Caudate nucleus (tissue), 63 donors: ENCODE measurements at places on chromosomes 12 and 14.
A peak's percentile ranks its signal among the peaks of the same experiment; 100 is the strongest.

DNA sequence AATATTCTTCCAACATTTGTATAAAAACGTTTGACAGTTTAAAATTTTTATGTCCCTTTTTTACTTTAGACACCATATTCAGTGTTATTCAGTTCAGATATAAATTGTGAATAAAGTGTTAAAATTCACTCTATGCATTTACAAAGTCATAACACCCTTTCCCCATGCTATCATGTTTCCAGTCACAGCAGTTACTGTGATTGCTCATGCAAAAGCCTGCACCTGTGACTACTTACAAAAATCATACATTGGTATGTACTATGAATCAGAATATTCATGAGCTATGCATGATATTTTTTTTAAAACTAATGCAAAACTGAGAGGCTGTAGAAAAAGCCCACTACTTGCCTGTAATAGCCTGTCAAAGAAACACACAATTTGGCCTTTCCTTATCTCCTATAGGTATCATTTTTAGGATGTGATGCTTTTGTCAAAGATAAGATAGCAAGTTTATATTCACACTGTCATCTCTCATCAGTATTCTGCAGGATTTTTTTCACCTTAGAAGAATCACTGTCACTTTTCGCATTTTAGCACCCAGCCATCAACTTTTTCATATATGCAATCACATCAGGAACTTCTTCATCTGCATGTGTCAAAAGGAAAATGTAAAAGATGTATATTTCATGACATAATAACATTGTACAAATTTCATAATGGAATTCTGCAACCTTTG is 443.2 kb downstream of the C12orf50 start:
- DNase-seq, result no peak

DNA sequence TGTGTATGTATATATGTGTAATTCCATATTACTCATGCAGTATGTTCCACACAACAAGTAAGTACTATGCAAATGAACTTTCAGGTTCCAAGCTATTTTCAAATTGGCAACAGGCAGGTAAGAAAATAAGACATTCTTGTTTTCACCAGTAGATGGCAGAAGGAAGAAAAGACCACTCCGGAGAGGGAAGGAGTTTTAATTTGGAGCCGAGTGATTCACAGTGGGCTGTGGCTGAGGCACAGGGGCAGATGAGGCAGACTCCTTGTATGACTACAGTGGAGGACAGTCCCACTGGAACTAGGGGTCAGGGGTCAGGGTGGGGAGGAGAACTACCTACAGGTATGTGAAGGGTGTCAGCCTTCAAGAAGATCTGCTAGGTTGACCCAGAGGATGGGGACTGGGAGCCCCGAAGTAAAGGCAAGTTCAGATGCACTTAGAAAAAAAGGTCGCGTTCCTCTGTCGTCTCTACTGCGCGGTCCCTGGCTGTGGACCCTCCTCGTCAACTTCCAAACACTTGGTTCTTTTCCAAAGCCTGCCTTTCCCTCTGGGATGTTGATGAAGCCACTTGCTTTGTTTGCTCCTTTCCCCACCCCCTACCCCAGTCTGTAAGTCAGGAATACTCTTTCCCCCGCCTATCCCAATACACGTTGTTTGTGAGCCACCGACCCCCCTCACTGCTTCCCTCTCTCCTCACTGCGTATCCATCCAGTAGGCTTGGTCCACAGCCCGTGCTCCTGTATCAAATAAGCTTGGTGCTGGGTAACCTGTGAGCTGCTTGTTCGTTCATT is 24.1 kb downstream of the DDX47 start:
- no peak for DNase-seq

DNA sequence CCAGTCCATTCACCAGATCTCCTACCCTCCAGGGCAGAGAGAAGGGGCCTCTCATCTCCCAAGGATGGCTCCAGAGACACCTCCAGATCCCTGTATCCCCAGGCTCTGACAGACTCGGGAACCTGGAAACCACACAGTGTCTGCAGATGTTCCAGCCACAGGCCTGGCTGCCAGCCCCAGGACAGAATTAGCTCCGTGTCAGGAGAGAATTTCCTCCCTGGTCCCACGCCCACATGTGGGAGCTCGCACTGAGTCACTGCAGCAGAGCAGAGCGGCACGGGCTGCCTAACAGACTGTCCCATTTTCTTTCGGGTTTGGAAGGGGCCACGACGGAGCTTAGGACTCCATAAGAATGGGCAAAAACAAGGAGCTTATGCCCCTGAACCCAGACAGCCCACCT is 33.6 kb downstream of the CMKLR1 start:
- peak; percentile 16 for DNase-seq

- no peak for DNase-seq
These were observed 80.8 kb upstream of the C12orf71 start for GRCh38 chr12:27163048-27163715.

- no peak for DNase-seq
These were observed 147.1 kb upstream of the PLEKHA5 start for GRCh38 chr12:18982226-18982949.

DNA sequence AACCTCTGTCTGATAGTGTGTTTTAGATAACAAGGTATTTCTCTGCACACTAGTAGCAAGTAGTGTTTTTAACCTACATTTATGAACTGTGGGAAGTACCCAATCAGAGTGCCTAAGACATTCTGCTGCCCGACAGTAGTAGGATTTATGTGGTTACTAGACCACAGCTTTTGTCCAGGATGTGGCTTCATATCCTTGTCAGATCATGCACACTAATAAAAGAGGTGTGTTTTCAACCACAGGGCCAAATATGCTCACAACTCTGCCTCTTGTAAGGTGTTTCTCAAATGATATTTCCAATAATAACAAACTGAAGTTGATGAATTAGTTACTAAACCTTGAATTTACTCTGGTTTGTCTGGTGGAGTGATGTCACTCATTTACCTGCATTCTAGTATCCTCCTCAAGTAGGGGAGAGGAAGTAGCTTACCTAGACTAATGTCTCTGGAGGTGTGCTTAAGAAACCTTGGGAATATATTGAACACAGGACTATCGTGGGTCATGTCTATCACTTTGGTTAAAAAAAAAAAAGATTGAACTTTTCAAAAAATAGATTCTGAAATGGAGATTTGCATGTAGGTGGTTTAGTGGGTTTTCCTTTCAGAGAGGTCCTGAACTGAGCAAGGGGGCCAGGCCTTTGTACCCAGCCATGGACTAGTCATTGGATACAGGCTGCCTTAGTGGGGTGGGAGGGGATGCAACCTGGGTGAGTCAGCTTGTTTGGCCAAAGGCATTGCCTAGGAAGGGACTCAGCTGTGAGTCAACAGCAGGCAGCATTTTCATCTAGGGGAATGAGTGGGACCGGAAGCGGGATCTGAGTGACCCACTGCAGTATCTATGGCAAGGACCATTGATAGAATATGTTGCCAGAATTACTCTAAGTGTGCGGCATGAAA is 14.1 kb downstream of the FBXW8 start:
- DNase-seq, result no peak

- no peak for DNase-seq
These were observed 918.0 kb downstream of the AACS start for GRCh38 chr12:125983094-125983783.

GRCh38 chr12:63305901-63306875 is 155.2 kb upstream of the AVPR1A start:
- DNase-seq, result no peak

- DNase-seq, result no peak
These were observed 123.5 kb upstream of the TRHDE start for GRCh38 chr12:72148709-72149108.

GRCh38 chr14:85764822-85765221 is 234.9 kb downstream of the FLRT2 start:
- DNase-seq, result no peak

DNA sequence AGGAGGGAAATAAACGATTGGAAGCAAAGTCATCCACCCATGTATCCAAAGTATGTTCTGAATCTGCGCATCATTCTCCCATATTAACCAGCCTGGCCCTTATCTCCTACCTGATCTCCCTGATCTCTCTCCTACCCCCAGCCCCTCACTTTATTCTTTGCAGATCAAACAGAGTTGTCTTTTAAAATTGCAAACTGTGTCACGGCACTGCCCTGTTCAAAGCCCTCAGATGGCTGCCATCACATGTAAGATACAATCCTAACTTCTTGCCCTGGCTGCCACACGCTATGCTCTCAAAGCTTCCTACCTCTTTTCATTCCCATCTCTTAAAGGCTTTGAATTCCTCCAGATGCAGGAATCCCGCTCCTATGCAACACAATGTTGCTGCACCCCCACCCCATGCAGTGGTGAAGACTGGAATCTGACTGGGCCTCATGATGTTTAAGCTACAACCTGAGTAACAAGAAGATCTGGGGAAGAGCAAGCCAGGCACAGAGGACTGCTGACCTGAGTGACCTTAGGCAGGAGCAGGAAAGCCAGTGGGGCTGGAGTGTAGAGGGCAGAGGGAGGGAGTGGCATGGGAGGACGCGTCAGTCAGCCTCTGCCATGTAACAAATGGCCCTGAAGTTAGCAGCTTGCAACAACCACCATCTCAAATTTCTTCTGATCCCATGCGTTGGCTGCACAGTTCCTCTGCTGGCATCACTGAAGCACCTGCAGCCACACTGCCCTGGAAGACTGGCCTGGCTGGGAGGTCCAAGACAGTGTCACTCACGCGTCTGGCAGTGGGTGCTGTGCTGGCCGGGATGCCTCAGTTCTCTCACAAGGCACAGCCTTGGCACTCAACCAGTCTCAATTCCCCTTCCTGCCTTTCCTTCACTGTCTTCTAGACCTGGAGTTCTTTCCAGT is 382.8 kb downstream of the BCL11B start:
- no peak for DNase-seq

DNA sequence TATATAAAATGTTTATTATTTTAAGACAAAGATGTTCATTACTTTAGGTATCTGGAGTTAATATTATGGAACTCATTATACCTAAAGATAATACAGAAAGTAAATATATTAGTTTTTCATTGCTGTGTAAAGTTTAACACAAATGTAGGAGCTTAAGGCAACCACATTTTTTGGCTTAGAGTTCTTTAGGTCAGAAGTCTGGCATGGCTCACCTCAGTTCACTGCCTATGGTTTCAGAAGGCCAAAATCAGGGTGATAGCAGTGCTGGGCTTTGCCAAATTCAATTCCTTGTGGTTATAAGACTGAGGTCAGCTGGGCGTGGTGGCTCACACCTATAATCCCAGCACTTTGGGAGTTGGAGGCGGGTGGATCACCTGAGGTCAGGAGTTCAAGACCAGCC is 35.5 kb upstream of the PRPF39 start:
- DNase-seq, result no peak

DNA sequence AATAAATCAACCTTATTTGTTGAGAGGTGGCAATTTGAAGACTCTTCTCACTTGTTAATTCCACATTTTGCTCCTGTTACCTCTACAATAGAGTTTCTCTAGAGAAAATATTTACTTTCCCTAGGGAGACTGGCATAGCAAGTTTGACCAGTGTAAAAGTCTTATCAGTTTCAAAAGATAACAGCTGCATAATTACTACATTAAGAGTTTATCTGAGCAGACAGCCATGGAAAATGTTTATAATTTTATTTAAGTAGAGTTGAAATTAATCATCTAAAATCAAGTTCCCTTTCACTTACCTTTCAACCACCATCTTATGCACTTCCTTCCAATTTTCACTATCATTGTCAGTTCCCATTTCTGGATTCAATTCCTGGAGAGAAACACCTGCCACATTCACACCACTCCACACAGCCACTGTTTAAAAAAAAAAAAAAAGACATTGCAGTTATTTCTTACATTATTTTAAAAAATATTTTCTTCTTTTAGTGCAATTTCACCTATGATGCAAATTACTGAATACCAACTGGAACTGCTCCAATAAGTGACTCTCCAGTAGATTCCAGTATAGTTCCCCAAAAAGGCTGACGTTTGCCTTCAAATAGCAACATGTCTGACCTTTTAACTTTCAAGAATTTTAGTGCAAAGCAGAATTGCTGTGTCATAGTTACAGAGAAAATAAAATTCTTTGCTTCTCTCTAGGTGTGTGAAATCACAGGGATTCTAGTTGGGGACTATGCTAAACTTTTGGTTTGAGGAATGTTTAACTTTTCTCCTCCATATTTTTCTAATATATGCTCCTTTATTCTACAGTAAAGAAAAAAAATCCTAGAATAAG is 19.4 kb downstream of the LDHB start:
- DNase-seq, result no peak

- no peak for DNase-seq
These were observed 8.7 kb upstream of the SPATS2 start for GRCh38 chr12:49358483-49359141.

GRCh38 chr12:122799641-122800243 is 25.4 kb downstream of the CCDC62 start:
- DNase-seq, result no peak

GRCh38 chr12:58268069-58268468 is 326.7 kb downstream of the ATP23 start:
- no peak for DNase-seq
